NCI-H1436 (cell line): ENCODE measurements at places on chromosomes 5 and 9.

- DNase-seq, result no peak
Measured at GRCh38 chr5:132327252-132327955, 33.2 kb downstream of the SLC22A4 start.

- no peak for DNase-seq
Measured at GRCh38 chr5:82721087-82721410, 356.1 kb downstream of the TMEM167A start.

- DNase-seq, result no peak
Measured at GRCh38 chr9:80242022-80242421, 670.3 kb downstream of the TLE4 start.

DNA sequence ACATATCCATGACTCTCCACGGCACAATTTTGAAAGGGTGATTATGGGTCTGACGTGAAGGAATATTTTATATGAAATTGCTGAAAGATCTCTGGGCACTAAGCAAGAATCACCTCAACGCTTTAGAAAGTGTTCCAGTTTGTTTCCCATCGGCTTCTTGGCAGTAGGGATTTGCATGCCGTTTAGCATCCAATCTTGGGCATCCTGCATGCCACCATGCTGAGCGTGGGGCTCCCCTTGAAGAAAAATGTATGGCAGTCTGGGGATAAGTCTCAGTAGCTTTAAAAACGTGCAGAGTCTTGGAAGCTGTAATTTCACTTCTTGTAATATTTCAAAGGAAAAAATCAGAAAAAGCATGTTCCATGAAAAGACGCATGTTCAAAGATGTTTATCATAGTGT lies 151.7 kb downstream of the DMRT2 start:
- no peak for DNase-seq

- DNase-seq, result no peak
Measured at GRCh38 chr5:170314541-170315095, 17.0 kb upstream of the LCP2 start.

GRCh38 chr9:77218612-77219011 lies 41.3 kb downstream of the VPS13A start:
- DNase-seq, result no peak

GRCh38 chr5:22505891-22506290 lies 347.3 kb downstream of the CDH12 start:
- DNase-seq, result no peak

GRCh38 chr9:76643399-76644117 lies 120.7 kb upstream of the PCA3 start:
- DNase-seq, result no peak
